ENCODE measurements at places on chromosomes 13 and 19.

- DNase-seq, result no peak
Measured at GRCh38 chr13:19822673-19823072, 39.9 kb upstream of the PSPC1 start.

GRCh38 chr19:2394054-2394441 is 33.3 kb downstream of the TIMM13 start:
- no peak for DNase-seq

DNA sequence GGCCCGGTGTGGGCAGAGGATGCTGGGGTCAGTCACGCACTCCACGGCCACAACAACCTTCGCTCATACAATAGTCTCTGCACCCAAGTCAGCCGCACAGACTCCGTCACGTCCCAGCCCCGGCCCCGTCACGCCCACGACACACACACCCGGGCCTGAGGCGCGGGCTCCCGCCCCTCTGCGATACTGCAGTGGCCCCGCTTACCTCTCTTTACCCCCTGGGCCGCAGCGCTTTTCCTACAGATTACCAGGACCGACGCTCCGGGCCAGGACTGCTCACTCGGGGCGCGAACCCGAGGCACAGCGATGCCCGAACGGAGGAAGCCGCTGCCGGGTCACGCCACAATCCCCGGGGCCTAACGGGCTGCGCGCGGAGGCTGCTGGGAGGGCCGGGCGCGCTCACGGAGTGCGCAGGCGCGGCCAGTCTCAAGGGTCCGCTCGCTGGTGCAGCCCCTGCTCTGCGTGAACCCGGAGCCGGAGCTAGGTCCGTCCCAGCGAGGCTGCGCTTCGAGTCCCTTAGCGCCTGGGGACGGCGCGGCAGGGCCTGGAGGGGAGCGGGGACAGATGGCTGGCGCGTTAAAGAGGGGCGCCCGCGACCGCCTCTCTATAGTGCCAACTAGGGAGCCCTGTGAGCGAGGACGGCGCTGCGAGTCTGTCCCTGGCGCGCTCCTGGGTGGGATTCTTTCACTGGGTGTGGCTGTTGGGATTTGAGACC is at the start of gene ZFP82:
ZFP82 (minus strand) TSS at position 358 of the 715 bp plus-strand sequence. CDS start 8,855 bp downstream, outside the sequence.
- peak; percentile 94 for DNase-seq

- DNase-seq, result peak; percentile 58
Measured at GRCh38 chr19:41409288-41409687, 11.7 kb downstream of the BCKDHA start.

DNA sequence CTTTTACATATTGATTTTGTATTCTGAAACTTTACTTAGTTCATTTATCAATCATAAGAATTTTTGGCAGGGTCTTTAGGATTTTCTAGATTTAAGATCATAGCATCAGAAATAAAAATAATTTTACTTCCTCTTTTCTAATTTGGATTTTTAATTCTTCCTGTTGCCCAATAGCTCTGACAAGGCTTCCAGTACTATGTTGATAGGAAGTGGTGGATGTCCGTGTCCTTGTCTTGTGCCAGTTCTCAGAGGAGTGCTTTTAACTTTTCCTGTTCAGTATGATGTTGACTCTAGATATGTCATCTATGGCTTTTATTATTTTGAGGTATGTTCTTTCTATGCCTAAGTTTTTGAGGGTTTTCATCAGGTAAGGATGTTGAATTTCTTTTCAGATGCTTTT is 7.7 kb upstream of the KIR2DL4 start:
- no peak for DNase-seq
